Activated T-cell treated with anti-CD3 and anti-CD28 coated beads, Interleukin-2, amount 50 U/mL, for 4 hours (primary cell): ENCODE measurements at places on chromosomes 5 and 9.

DNA sequence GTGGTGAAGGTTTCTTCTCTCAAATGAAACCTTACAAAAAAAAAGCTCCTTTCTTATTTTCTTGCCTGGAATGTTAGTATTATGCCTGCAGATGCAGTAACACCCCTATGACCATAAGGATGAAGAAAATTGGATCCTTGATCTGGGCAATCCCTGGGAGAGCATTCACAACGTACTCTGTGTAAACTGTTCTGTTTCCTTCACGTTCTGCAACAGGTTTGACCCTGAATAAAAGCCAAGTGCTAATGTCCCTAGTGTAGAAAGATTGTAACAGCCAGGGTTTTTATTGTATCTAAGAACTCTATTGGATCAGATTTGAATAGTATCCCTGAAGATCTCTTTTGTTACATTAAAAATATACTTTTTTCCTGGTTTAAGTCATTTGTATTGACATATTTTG is 1639.6 kb upstream of the ACO1 start:
- no peak for DNase-seq

DNA sequence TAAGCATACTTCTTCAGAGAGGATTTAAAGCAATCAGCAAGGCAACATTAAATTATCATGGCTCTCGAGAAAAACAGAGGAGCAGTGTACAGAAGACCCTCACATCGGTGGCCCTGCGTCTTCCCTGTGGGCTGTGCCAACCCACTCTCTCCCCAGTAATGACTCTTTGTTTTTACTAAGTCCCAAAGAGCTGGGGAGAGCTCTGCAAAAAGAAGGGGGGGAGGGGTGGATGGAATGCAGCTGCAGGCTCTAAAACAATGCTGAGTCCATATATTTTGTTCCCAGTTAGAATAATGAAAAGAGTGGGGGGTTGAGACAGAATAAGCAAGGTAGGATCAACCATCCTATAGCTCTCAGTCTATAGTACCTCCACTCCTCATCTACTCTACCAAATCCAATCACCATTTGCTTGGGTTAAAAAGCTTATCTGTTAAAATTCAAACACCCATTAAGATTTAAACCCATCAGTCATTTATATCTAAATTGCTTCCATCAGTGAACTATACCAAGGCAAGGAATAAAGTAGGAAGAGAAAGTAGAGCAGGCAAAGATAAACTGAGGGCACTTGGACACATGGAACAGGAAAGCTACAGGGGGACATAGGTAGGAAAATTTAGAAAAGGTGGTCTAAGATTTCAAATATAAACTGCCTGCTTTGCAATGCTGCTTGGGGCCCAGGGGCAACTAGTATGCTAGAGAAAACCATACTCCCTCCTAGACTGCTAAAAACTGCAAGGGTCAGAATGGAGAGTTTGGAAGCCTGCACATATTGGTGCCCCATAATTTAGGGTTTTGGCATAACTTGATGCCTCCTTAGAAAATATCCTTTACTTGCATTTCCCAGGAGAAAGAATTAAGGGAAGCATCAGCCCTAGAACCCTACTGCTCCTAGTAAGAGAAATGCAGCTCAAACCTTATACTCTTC is 20.6 kb downstream of the ELL2 start:
- DNase-seq = no peak

- DNase-seq = no peak
These were observed 16.3 kb downstream of the PTPN3 start for GRCh38 chr9:109481856-109482255.

DNA sequence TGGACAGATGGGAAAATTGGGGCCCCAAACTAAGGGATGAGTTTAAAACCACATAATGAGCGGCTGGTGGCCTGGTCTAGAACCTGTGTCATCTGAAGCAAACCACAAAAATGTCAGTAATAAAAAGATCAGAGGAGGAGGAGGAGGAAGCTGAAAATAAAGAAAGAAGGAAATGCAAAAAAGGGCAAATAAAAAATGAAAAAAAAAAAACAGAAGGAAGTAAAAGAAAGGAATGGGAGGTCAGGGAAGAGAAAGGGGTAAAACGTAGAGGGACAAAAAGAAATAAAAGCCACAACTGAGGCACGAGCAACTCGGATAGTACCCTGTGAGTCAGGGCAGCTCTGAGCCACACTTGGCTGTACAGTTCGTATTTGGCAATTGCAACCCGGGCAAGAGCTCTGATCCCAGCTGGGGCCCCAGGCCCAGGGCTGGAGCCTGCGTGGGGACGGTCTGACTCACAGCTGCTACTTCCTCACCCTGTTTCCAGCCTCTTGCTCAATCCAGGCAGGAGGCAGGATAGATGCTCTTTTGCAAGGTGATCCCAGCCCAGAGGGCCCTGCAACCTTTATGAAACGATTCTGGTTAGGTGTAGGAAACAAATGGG is 137.9 kb upstream of the TRIM32 start:
- no peak for DNase-seq

DNA sequence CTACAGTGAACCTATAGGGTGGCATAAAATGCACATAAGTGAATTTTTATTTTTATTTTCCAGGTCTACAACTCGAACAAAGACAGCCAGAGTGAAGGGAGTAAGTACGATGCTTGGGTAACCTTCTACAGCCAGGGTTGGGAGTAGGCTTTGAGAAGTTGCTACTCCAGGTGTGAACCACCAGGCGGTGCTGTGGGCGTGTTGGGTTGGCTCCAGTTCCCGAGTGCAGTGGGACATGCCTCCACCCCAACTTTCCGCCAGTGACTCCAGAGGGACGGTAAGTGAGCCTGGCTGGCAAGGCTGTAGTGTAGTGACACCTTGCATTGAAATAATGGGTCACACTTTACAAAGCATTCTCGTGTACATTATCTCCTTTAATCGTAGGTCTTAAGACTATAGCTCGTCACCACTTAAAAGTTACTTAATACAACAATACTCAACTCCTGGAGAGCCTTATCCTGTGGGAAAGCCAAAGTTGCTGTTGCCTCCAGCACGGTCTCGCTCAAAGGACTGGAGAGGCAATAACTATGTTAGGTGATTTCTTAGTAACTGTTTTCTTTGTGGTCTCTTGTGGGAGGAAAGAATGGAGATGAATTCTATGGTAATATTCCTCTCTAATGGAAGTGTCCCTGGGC is 244.0 kb downstream of the ARHGAP26 start:
- DNase-seq = no peak

GRCh38 chr5:98144710-98145109 is 628.8 kb upstream of the RGMB start:
- DNase-seq = no peak

- no peak for DNase-seq
These were observed 94.7 kb upstream of the RAD23B start for GRCh38 chr9:107188376-107188775.

GRCh38 chr5:43137326-43137725 is 16.6 kb downstream of the ZNF131 start:
- no peak for DNase-seq

DNA sequence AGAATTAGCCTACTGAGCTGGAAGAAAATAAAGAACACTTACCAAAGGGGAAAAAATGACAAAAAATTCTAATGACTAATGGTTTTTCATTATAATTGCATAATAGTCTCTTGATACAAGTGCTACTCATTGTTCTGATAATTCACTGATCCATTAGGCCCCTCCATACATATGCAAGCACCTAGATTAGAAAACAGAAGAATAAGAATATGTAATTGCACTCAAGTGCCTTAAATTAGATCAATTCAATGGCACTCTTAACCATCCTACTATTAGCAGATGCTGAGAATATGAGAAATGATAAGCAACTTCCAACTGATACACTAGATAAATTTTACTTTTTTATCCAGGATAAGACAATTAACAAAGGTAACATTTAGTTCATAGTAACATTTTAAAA is 440.9 kb upstream of the C9orf72 start:
- DNase-seq = no peak

DNA sequence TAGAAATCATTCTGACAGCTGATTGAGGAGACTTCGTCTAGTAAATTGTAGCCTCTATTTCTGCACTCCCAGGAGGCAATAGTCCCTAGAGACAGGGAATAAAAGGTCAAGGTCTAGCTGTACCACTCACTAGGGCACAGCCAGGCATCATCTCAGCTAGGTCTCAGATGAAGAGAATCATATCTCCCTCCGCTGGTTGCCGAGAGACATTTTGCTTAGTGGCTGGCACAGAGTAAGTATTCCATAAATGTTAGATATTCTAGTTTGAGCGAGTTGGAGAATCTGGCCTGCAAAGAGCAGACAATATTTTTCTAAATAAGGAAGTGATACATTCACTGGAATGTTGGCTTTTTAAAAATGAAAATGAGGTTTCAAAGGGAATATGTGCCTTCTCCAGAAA is 180.4 kb upstream of the ACTBL2 start:
- no peak for DNase-seq

DNA sequence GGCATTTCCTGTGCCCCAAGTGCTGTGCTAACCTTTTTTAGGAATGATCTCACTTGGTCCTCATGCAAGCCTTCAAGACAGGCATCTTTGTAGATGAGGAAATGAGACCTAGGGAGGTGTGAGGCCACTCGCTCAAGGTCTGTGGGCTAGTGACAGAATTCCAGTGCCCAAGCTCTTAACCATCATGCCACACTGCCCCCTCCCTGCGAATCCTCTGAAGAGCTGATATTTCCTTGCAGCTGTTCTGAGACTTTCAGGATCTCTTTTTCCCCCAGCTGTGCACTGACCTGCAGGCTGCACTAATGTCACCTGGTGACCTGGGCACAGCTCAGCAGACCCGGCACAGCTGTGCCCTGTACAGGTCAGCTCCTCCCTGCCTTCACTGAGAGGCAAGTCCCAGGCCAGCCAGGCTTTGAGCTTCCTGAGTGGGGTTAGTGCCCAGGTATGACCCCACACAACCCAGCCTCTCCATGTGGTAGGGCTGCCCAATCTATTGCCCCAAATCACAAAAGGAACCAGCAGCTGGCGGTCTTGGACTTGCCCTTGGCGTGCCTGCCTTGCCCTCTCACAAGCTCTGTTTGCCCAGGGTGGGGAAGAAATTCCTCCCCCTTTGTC is 32.7 kb downstream of the MORN5 start:
- no peak for DNase-seq

GRCh38 chr5:65812648-65813047 is 90.6 kb downstream of the NLN start:
- no peak for DNase-seq

DNA sequence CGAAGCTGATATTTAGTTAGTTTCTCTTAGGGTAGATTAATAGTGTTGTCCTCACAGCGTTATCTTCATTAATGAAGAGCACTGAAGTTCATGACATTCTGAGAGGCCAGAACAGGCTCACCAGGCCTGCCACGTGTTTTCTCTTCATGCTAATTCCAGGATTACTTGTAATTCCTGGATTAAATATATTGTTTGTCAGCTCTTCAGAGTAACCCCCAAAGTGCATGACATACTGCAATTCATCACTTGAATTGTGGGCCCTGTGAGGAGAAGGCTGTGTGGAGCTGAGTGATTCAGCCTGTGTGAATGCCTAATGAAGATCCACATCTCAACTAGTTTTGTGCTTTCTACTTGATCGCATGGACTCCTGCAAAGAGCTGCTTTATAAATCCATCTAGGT is 401.0 kb upstream of the ADAMTSL1 start:
- no peak for DNase-seq
